ENCODE measurements at places on chromosomes 7 and 10.
A peak's percentile ranks its signal among the peaks of the same experiment; 100 is the strongest.

DNA sequence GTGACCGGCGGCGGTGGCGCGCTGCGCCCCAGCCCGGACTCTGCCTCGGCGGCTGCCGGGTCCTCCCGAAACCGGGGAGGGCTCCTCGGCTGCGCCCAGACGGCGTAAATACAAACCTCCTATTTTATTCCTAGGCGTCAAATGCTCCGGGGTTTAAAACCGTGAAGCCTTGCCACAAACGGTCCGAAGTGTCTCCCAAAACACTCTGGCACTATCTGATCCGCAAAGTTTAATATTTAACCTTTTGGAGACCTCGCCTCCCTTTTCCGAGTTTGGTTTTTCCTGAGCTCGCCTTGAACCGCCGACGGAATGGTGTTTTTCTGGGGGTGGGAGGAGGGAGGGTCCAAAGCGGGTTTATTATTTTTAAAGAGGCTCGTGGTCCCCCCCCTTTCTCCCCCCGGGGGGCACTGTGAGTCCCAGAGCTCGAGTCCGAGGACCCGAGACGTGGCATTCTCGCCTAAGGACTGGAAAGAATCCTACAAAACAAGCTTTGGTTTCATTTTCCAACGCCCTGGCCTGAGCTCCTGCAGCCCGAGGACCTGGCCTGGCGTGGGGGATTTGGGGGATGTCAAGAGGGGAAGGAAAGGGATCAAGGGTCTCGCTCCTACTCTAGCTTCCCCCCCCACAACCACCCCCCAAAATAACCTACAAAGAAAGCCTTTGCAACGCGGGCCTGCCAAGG is 1.8 kb downstream of the TNRC18 start:
- DNase-seq: no peak

DNA sequence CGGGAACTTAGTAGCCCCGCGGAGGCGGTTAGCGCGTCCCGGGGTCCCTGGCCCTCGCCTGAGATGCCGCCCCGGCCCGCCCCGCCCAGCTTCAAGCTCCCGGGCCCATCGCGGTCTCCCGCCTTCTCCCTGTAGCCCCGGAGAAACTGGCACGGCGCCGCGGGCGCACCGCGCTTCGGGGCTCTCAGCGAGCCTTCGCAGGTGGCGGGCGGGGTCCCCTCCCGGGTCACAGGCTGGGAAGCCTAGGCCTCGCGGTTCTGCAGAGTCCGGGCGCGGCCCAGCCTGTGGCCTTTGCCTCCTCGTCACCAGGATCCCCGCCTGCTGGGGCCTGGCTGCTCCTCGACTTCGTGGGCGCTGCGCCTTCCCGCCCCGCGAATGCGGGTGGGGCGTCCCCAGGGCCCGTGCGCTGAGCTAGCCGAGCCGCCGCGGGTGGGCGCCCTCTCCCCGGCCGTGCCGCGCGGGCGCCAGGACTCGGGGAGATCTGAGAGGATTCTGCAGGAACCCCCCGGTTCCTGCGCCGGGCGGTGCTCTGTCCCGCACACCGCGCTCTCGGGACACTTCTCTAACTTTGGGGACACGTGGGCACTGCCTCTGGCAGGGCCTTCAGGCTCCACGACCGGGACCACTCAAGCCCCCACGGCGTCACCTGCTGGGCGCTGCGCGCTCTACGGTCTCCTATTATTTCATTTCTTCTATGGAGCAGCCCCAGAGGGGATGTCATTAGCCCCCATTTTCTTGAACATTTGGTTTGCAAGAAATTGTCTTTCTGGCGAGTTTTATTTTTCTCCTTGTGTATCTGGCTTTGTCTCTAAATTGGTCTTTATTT is 682 bp upstream of the RGS10 start:
- no peak for DNase-seq

GRCh38 chr10:18021725-18022480 is 70.2 kb downstream of the SLC39A12 start:
- DNase-seq: no peak

DNA sequence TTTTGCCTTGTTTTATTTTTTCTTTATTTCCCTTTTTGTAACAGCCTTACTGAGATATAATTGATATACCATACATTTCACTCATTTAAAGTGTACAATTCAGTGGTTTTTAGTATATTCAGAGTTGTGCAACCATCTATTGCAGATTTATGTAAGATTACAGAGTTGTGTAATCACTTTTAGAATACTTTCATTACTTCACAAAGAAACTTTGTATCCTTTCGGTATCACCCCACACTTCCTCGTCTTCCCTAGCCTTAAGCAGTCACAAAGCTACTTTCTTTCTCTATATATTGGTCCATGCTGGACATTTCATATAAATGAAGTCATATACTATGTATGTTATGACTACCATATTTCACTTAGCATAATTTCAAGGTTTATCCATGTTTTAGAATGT is 74.6 kb downstream of the ATRNL1 start:
- no peak for DNase-seq

GRCh38 chr7:100544967-100545359 is 6.0 kb downstream of the AGFG2 start:
- no peak for DNase-seq

- no peak for DNase-seq
These were observed 62.8 kb downstream of the PRTFDC1 start for GRCh38 chr10:24889639-24890038.

DNA sequence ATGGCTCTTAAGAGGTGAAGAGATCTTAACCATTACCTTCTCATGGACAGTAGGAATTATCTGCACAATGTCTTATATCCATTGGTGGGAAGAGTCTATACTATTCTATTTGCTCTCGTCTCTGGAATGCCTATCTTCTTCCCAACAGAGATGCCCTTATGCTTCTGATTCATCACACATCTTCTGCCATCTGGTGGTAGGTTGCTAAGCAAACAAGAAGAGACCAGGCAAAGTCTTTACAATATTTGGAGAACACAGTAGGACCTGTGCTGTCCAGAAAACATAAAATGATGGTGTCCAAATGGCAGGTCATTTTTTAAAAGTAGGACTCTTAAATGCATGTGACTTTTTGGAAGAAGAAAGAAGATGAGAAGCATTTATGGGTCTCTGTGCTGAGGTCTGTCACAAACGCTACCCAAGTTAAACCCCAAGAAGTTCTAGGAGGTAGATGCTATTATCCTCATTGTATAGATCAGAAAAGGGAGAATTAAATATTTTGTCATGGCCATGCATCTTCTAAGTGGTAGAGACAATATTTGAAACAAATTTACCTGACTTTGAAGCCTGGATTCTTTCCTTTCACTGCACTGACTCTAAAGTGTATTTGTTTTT is 67.8 kb upstream of the NXPH1 start:
- peak; percentile 40 for DNase-seq

DNA sequence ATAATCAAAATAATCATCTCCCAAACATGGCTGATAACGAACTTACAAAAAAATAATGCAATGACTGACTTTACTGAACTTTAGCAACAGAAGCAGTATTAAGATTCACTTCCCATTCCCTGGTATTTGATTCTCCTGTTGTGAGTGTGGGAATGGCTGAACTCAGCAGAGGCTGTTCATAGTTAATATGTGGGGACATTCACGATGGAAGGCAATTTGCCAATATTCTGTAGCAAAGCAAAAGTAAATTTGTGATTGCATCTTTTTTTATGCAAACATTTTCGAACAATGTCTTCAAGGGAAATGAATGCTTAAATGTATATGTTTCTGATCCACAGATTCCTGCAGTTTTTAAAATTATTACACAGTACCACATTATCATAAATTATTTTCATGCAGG is 431.7 kb upstream of the KLF6 start:
- no peak for DNase-seq
